ENCODE measurements at places on chromosomes 3 and 15.

- no peak for DNase-seq
Measured at GRCh38 chr3:111035316-111035715, 36.3 kb upstream of the NECTIN3 start.

GRCh38 chr3:155088706-155089345 is 8.7 kb downstream of the MME start:
- DNase-seq = no peak

DNA sequence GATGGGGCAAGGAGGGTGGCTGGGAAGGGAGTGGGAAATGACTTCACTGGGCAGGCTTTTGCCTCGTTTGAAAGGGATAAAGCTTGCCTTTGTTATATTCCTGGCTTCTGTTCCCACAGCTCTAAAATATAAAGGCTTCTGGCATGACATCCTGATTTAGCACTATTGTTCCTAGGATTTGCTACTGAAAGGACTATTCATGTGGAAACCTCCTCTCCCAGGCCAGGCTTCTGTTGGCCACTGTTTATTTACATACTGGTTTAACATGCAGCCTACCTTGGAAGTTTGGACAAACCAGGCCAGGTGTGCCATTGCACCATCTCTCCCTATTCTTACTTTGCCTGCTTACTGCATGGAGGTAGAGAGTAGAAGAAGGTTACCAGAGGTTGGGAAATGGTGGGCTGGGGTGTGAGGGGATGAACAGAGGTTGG is 2.4 kb upstream of the LMCD1 start:
- DNase-seq = peak; percentile 81

GRCh38 chr15:39657668-39658067 is 76.8 kb downstream of the THBS1 start:
- peak; percentile 60 for DNase-seq

- DNase-seq = peak; percentile 99
Measured at GRCh38 chr15:60371175-60372051, 26.4 kb downstream of the ANXA2 start.

- no peak for DNase-seq
Measured at GRCh38 chr3:127221037-127221436, 28.1 kb downstream of the PRR23E start.

- no peak for DNase-seq
Measured at GRCh38 chr3:13705702-13706280, 156.9 kb downstream of the FBLN2 start.

DNA sequence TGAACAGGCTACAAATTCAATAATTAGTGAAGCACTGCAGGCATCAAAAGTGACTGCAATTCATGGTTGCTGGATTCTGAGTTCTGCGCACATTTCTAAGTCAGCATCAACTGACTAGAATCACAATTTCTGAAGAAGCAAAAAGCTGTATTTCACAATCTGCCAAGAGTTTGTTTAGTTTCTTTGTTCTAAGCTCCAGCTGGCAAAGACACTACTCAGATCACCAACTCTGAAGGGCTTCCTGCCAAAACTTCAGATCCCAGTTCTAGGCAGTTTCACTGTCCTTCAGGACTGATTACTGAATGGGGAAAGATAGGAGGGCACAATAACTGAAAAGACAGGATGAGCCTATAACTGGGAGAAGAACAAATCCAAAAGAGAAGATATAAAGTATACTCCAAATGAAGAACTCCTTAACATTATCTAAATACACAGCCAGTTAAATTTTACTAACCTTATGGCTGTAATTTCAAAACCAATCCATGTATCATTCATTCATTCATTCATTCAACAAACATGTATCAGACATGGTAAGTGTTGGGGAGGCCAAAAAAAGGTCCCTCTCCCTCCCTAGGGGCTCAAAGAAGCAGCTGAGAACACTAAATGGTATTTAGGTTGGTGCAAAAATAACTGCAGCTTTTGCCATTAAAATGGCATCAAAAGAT is 17.1 kb downstream of the TJP1 start:
- peak; percentile 75 for DNase-seq

DNA sequence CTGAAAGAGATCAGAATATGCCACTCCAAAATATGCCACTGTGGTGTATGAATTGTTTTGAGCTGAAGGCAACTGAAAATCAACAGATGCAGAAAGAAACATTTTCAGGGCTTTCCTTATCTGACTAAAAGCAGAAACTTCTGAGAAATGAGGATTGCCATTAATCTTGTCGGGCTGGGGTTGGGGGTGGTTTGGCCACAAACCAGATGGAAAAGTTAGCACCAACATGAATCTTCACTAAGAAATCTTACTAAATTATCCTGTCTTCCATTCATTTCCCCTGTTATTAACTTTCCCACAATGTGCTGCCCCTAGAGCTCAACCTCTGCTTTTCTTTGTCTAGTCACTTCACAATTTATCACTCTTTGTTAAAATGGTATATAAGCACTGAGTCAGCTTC is 229.9 kb upstream of the GADL1 start:
- DNase-seq = no peak

GRCh38 chr3:106425916-106426315 is 557.1 kb upstream of the CBLB start:
- DNase-seq = no peak

DNA sequence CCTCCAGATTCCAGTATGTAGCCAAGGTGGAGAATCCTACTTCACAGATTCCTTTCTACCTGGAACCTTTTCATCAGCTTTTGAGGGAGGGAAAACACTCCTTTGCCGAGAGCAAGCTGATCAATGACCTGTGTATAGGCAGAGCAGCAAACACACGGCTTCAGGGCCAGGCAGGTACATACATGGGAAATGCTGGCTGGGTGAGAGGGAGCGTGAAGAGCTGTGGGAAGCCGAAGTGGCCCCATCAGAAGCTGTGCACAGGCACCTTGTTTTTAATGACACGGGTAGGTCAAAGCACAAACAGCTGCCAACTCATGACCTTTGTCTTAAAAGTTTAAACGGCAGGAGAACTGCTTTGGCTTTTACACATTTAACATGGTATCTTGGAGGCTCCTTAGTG is 25.3 kb downstream of the STARD5 start:
- no peak for DNase-seq

- DNase-seq = peak; percentile 60
Measured at GRCh38 chr3:142844339-142844977, 44.4 kb downstream of the PCOLCE2 start.

- DNase-seq = no peak
Measured at GRCh38 chr3:31978553-31978952, 2.5 kb downstream of the OSBPL10 start.

DNA sequence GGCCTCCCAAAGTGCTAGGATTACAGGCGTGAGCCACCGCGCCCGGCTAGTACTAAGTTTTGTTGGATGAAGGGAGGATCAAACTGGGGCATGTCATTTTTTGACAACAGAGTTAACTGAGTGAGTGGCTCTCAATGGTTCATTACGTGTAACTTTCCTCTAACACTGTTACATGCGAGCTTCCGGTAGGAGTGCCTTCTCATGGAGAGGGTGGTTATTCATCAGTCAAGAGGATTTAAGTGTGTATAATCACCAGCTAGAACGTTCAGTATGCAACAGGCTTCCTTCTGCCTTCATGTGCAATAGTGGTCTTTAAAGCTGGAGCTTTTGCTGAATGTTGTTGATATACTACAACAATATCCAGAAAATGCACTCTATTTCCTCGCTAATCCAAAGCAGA is 19.1 kb upstream of the GOLGA8A start:
- DNase-seq = no peak

GRCh38 chr3:112149136-112149535 is 16.1 kb upstream of the GCSAM start:
- no peak for DNase-seq

- DNase-seq = no peak
Measured at GRCh38 chr3:50342813-50343633, 2.4 kb upstream of the RASSF1 start.

Measured in dermis blood vessel endothelial cell (primary cell).